ENCODE measurements at places on chromosomes 16 and 17.

- peak; percentile 44 for DNase-seq
These were observed 2.8 kb upstream of the NTN3 start for GRCh38 chr16:2468233-2468724.

DNA sequence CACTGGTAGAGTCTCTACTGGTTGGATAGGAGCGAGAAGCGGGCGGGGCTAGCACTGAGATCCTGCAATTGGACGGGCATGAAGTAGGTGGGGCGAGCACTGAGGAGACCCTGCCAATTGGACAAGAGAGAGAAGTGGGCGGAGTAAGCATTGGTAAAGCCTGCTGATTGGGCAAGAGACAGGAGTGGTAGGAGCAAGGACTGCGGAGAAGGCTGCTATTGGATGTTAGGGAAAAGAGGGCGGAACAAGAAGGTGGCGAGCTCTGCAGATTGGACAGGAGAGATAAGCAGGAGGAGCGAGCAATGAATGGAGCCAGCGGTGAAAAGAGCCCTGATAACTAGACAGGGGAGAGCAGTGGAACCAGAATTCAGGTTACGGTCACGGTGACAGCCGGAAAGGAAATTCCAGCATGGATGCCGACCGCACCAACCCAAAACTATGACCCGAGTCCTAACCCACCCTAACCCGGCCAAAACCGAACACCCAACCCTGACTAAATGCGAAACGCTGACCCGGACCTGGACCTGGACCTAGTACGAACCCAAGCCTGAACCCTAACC is 4.8 kb downstream of the SCGB1C2 start:
- no peak for DNase-seq

- DNase-seq: no peak
These were observed 59.8 kb downstream of the TUBD1 start for GRCh38 chr17:59832883-59833379.

- no peak for DNase-seq
These were observed 33.6 kb upstream of the SSTR5 start for GRCh38 chr16:1038932-1039331.

GRCh38 chr17:17406225-17406624 is 70.6 kb upstream of the MED9 start:
- no peak for DNase-seq

DNA sequence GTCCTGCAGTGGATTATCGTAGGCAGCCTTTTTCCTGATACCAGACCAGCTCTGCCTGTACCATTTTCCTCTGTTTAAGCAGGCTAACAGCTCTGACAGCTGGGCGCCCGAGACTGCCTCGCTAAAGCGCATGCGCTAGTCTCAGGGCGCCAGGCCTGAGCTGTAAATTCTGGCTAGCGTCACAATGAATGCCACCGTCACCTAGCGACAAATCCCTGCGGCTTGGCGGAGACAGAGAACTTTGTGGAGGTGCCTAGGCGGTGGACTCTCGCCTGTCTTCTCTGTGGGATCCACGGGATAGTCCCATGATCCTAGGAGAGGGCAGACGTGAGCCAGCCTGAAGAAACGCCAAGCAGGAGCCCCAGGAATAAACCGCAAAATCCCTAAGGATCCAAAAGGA is 573.9 kb downstream of the KCNJ18 start:
- no peak for DNase-seq

DNA sequence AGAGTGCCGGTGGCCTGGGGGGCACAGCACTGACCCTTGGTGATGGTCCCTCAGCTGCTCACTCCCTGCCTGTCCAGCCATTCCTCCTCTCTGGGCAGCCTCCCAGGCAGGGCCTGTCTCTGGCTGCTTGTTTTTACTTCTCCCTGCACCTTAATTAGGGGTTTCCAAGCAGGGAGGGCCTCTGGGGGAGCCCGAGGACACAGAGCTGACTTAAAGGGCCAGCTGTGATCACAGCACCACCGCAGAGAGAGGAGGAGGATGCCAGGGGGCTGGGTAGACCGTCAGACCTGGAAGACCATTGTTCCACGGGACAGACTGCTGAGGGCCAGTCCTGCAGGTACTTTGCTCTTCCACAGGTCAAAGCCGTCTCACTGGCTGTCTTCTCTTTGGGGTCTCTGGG is 1.2 kb upstream of the DPH1 start:
- DNase-seq: no peak

Data from ACHN (cell line).